ENCODE measurements at places on chromosomes 16 and 17.

- DNase-seq = no peak
These were observed 228.2 kb upstream of the GSE1 start for GRCh38 chr16:85384833-85385462.

DNA sequence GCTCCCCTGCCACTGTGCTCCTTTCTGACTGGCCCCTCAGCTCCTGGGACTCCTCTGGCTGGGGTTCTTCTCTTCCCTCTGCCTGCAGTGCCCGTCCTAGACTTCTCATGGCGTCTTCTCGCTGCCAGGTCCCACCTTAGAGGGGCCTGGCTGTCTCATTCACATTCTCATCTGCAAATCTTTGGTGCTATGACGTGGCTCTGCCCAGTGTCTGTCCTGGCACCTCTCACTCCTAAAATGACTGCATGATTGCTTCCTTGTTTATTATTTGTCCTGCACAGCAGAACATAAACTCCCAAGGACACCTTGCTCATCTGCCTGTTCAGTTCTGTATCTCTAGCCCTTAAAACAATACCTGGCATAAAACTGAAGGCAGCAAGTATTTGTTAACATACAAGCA, 18.5 kb upstream of the ALDH3A2 start:
- DNase-seq = no peak

GRCh38 chr16:51801635-51802034, 650.6 kb upstream of the SALL1 start:
- no peak for DNase-seq

DNA sequence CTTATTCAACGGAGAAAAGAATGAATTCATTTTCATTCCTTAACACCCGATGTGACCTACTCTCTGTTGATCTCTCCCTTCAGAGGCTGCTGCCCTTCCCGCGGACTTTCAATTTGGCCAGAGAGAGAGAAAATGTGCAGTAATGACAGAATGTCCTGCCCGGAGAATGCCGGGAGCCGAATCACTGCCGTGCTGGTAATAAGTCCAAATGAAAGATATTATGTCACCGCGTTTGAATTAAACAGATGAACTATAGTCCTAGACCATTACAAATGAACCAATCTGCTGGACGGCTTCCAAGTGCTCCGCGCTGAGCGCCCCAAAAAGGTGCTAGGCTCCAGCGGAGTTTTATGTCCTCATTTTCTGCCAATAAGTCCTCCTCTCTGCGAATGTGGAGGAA, 14.7 kb upstream of the C16orf82 start:
- no peak for DNase-seq

GRCh38 chr16:74931445-74931844, 53.5 kb downstream of the WDR59 start:
- no peak for DNase-seq

- no peak for DNase-seq
These were observed 12.0 kb downstream of the FOXN1 start for GRCh38 chr17:28518132-28518531.

DNA sequence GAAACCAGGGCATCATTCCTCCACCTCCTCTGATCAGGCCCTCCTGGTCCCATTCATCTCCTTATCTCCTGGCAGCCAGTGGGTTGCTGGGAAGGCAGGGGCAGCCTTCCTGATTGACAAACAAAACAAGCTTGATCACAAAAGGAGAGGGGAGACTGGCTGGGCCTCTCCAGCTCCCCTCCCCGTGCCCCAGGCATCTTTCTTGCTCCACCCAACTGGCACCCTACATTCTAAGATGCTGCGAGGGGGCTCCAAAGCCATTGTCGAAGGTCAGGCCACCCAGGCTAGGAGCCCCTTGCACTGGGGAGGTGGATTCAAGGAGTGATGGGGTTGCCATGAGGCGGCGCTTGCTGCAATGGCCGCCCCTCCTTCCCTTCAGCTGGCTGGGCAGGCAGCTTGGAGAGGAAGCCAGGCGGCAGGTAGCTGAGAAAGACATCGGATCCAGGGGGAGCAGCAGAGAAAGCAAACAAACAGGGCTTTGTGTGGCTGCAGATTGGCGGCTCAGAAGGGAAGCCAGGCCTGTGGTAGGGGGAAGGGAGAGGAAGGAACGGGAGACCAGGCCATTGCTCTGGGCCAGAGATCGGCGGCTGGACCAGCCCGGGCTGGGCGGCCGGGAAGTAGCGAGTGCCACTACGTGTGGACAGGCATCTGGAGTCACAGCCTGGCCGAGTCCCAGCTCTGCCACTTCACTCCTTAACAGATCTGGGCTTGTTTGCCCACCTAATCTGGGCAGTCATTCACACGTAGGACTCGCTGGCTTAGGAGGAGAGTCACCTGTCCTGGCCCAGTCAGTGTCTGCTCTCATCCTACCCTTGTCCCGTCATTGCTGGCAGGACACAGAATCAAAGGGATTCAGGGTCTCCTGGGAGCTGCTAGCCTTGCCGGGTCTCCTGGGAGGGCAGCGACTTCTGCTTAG, 12.3 kb downstream of the RAI1 start:
- DNase-seq = no peak

GRCh38 chr17:31266042-31266441, 31.0 kb downstream of the OMG start:
- DNase-seq = no peak

DNA sequence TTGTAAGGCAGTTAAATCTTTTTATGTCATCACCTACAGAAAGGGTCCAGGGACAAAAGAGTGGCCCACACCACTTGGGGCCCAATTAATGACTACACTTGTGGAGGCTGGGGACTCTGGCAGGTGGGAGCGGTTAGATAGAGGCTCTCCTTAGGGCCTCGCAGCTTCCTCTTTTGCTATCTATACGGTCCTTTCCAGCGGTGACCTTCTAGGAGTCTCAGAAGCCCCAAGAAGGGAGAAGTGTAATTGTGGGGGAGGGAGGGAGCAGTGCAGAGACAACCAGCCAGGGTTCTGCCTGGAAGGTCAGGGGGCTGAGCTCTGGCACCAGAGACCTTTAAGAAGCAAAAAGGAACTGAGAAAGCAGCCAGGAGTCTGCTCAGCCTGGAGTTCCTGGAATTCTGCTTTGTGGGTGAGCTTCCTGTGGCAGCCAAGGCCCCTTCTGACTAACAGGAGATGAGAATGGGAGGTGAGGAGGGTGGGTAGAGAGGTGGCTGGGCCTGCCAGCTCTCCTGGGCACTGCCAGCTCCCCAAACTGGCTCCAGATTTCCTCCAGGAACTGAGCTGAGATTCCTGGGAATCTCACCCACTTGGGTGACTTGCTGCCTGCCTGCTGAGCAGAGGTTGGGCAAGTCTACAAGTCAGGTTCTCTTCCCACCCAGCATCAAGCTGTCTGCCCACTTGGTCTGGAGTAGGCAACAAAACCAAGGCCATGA, 16.3 kb upstream of the MAP3K14 start:
- DNase-seq = no peak

- DNase-seq = no peak
These were observed 497 bp downstream of the BCL7C start for GRCh38 chr16:30893417-30893743.

DNA sequence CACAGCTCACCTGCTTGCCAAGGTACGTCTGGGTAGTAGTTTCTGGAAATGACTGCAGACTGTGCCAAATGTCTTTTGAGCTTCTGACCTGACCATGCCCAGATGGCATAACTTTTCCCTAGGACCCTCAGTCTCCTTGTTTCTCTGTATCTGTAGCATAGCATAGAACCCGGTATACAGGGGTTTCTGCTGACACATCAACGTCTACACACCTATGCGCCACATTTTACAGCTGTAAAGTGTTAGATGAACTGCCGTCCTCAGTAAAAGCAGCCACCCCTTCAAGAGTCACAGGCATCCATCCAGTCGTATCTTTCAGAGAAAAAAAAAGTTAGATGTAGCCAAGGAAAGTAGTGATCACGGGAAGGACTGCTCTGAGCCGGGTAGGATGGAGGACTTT, 17.4 kb downstream of the KCTD2 start:
- no peak for DNase-seq

- DNase-seq = no peak
These were observed 8.4 kb downstream of the CDR2L start for GRCh38 chr17:74995847-74996246.

- DNase-seq = no peak
These were observed 235.8 kb downstream of the HAPSTR1 start for GRCh38 chr16:9327253-9327652.

GRCh38 chr17:64209983-64210382, 53.1 kb downstream of the TEX2 start:
- DNase-seq = no peak

DNA sequence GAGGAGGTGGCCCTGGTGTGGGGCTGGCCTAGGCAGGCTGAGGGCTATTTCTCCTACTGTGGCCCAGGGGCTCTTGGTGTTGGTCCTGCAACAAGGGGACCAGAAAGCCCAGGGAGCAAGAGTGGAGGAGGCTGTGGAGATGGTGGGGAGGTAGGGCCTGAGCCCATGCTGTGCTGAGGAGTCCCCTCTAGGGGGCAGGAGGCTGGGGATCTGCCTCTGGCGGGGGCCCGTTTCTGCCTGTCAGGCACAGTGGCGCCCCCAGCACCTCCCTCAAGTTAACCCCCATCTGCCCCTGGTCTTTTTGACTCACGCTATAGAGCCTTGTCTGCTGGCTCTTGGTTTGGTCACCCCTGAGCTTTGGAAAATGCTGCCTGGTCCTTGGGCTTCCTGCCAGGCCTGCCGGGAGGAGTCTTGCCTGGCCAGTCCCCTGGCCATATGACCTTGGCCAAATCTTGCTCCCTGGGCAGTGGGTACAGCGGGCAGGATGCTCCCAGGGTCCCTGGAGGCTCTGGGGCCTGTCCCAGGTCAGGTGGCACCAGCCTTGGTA, 5.9 kb downstream of the BAIAP2 start:
- DNase-seq = no peak

- DNase-seq = no peak
These were observed 129.1 kb upstream of the HS3ST2 start for GRCh38 chr16:22684574-22685458.

GRCh38 chr16:81458827-81459598, 14.4 kb downstream of the CMIP start:
- DNase-seq = no peak

DNA sequence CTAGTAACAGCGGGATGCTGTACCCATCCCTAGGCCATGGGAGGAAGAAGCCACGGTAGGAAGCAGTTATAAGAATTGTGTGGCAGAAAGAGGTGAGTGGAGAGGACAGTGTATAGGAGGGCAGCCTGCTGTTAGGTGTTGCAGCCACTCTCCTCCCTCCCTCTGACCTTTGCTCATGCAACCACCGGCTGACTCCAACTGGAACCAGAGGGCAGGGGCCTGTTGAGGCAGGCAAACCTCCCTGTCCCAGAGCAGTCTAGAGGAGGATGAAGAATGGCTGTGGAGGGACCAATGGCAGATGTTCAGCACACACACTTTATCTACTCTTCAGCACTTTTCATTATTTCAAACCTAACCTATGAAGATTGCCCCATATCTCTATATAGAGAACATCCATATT, 2.2 kb downstream of the TXNL4B start:
- DNase-seq = no peak

GRCh38 chr16:30668393-30668792, 10.2 kb downstream of the FBRS start:
- DNase-seq = no peak

DNA sequence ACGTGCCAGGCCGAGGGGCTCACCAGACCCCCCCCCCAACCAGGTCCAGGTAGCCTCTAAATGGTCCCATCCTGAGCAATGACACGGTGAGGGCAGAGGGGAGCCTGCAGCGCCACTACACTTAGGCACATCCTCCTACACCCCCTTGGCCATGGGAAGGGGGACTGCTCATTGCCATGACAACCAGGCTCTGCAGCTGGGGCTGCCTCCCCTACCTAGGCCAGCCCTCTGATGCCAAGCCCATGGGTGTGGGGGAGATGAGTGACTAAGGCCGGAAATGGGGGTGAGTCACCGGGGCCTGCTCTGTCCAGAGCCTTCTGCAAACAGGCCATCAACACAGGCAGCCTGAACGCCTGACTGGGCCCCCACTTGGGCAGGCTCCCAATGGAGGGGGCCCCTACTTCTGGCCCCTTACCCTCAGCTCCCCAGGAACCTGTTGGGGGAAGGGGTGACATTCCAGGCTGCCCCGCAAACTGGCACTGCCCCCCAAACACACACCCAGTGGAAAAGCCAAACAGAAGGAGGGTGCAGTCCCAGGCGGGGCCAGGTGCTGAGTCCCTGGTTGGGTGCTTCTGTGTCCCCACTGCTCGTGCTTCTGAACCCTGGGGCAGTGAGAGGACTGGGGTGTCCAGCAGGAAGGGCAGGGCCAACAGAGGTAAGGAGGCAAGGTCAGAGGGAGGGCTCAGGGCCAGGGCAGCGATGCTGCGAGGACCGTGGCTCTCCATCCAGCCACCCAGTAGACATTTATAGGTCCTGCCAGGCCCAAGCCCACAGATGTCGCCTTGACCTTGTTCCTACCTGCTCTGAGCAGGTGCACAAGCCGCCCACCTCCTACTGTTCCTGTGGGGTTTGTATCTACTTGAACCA, 8.2 kb downstream of the PLCD3 start:
- no peak for DNase-seq

- no peak for DNase-seq
These were observed 45.8 kb downstream of the VPS35L start for GRCh38 chr16:19601083-19601976.

DNA sequence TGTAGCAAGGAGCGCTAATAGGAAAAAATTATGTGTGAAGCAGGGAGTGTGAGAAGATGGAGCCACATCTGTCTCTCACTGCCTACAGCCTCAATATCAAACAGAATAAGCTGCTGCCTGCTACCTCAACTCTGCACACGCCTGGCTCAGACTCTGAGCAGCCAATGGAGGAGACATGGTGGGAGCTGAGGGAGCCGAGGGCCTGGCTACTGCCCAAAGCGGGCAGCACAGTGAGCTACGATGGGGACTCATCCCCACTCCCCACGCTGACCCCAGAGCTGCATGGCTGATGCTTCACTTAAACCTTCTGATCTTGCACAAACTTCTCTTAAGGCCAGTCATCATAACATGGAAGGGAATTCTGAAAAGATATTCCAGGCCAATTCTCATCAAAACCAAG, 11.1 kb upstream of the FLYWCH2 start:
- DNase-seq = no peak

- DNase-seq = no peak
These were observed 19.3 kb upstream of the NSMCE1 start for GRCh38 chr16:27287887-27288286.

DNA sequence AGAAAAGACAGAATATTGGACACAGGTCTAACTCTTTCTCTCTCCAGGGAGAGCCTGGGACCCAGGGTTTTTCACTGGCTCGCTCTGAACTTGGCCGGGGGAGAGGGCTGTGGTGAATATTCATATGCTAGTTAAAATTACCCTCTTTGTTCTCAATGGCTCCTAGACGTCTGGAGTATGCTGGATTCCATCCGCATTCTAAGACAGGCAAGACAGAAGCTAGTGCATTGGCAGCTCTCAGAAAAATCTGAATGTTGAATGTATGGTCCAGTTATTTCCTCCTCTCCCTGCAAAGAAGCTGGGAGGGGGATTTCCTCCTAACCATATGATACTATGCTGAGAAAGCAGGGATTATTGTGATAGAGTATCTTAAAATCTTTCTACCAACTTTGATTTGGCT, 5.6 kb upstream of the KRT34 start:
- DNase-seq = no peak

Measured in AG09309 (cell line).